ENCODE measurements at places on chromosomes 6 and 20.

DNA sequence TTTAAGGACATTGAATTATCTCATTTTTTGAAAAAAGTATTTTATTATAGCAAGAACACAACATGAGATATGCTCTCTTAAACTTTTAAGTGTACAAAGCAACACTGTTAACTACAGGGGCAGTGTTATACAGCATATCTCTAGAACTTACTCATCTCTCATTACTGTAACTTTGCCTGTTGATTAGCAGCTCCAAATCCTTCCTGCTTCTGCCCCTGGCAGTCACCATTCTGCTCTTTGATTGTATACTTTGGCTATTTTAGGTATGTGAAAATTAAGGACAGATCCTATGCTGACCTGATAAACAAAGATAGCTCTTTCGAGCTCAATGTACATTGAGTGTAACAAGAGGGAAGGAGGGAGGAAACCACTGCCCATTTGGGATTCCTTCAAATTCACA, 1349.8 kb upstream of the GJE1 start:
- DNase-seq: no peak

DNA sequence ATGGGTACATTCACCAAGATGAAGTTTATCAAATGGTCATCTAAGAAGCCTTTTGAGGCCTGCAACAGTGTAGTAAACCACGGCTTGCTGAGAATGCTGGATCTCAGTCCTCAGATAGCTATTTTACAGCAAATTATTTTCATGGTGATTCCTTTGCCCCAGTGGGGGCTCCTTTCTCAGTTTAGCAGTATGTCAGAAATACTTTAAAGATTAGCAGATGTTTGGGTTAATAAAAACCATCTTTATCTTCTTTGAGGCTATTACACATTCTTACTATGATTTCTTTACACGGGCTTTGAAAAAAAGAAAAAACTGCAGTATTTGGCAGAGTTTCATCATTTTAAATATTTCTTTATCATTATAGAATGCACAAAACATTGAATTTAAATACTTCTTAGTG, 10.7 kb downstream of the MYLIP start:
- DNase-seq: no peak

GRCh38 chr20:62696434-62696957, 12.1 kb upstream of the NTSR1 start:
- DNase-seq: no peak

- no peak for DNase-seq
Measured at GRCh38 chr20:20211988-20212518, 155.9 kb upstream of the INSM1 start.

GRCh38 chr6:54481091-54481490, 172.8 kb downstream of the TINAG start:
- DNase-seq: peak; percentile 75

DNA sequence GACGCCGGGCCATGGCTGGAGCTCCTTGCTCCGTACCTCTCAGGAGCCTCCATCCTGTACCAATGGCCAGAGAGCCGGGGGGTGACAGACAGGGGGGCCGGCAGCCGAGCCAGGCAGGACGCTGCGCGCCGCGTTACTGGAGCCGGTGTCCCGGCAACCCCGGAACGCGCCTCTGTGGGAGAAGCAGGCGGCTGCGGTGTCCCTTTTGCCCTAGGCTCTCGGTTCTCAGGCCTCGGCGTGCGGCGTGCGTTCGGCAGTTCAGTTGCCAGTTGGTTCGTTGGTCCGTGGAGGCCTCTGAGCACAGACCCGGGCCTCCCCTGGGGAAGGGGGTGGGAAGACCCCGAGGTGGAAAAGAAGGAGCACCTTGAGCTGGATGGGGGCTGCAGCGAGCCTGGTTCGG, at the start of gene SPATS1:
SPATS1 (plus strand) TSS at position 162 of the 400 bp plus-strand sequence. CDS start 446 bp downstream, outside the sequence.
- peak; percentile 36 for DNase-seq
